ENCODE measurements at places on chromosomes 4 and X.

DNA sequence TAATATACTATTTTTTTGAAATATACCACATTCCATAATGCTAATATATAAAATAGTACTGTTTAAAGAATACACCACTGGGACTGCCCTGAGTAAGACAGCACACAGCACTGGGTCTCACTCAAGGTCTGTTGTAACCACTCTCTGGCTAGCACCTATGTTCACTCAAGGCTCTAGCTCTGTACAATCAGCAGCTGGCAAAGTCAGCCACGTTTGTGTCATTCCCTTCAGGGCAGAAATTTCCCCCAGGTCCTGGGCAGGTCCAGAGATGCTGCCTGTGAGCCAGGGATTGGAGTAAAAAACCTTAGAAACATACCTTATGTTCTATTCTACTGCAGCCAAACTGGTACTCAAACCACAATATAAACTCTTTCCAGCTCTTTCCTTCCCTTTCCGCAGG, 1160.2 kb upstream of the ADGRL3 start:
- DNase-seq = no peak

- no peak for DNase-seq
Observed at GRCh38 chr4:38137080-38137479, 176.9 kb downstream of the PTTG2 start.

- no peak for DNase-seq
Observed at GRCh38 chr4:158176108-158176507, 3.3 kb upstream of the GASK1B start.

- no peak for DNase-seq
Observed at GRCh38 chrX:154321594-154321993, 26.0 kb downstream of the TKTL1 start.

- no peak for DNase-seq
Observed at GRCh38 chr4:140250989-140251552, 97.1 kb upstream of the MAML3 start.

DNA sequence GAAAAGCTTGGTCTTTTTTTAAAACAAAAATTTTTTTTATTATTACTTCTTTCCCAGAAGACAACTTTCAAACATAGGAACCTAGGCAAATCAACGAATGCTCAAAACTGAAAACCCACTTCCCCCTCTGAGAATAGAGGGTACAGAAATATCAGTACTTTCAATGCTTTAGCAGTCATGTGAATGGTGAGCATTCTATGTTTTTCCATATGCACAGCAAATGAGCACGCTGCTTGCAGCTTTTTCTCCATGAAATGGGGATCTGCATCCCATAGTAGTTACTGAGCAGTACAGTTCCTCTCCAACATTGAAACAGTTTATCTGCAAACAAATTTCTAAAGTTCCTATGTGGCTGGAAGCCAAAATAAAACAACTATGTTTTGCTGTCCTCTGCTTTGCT, 108.4 kb upstream of the BMP2K start:
- no peak for DNase-seq

DNA sequence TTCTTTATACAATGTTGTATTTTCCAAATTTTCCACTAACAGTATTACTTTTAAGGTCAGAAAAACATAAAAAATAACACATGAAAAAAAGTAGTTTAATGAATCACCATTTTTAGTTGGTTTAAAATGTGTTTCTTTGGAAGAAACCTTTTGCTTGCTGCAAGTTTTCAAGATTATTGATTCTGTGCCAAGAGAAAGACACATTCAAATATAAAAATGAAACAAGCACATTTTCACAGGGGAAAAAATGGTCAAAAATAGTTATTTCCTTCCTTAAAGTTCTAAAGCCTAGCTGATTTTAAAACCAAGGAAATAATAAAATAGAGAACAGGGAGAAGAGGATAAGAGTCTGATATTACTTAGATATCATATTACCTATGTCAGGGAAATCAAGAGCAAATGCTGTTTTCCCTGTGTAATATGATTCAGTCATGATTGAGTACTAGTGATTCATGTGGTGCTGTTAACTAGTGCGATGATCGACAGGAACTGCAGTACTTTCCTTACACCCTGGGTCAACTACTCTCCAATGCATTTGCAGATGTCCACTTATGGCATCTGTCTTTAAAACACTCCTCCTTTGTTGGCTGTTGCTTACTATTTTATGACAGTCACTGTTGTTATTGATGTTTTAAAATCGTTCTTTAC, 103.8 kb downstream of the CAMK2D start:
- DNase-seq = no peak

- no peak for DNase-seq
Observed at GRCh38 chr4:126784966-126785580, 847.7 kb upstream of the INTU start.

DNA sequence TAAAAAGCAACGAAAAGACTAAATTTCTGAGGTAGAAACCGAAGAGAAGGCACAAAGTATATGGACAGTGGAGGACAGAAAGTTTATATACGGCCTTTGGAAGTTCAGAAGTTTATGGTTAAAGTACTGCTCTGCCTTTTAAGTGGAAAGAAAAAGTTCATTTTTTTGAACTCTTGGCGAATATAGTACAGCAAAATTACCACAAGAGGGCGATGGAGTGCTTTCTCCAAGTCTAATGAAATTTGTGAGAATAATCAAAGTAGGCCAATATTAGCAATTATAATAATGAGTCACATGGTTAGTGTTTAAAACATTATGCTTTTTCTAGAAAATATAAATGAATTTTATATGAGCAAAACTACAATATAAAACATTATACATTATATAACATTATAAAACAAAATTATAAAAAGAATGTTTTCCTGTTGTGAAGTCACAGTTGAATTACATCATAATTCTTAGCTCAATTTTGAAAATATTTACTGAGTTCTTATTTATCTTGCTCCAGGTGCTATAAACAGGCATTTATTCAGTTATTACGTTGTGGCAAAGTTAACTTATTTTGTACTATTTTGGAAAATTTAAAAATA, 136.2 kb upstream of the BMPR1B start:
- DNase-seq = no peak

DNA sequence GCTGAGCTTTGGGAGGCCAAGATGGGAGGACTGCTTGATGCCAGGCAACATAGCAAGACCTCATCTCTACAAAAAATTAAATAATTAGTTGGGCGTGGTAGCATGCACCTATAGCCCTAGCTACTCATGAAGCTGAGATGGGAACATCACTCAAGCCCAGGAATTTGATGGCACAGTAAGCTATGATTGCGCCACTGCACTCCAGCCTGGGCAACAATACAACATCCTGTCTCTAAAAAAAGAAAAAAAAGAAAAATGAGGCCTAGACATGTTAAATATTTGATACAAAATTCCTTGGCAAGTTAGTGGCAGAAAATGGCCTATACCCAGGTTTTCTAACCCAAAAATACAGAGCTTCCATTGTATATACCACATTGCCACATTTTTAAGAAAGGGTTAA, 88.1 kb upstream of the MAB21L2 start:
- DNase-seq = no peak

DNA sequence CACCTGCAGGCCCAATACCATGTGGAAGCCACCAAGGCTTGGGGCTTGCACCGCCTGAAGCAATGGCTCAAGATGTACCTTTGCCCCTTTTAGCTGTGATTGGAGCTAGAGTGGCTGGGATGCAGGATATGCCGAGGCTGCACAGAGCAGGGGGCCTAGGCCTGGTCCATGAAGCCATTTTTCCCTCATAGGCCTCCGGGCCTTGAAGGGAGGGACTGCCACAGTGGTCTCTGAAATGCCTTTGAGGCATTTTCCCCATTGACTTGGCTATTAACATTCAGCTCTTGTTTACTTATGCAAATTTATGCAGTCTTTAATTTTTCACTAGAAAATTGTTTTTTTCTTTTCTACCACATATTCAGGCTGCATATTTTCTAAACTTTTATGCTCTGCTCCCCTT, 203.2 kb upstream of the HHIP start:
- no peak for DNase-seq

DNA sequence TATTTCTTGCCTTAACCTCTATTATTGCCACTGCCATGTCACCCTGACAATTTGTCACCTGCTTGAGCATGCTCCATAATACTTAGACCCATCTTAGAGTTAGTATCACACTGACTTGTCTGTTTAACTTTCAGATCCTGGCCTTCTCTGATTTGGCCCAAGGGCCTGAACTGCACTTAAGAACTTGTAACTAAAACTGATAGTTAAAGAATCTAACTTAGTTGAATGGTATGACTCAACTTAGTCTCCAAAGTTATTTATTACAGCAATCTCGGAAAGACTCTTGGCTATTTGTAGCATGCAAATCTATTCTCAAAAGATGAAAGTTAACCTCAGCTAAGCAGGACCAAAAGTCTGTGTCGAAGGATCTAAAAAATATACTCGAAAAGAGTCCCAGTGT, 72.3 kb downstream of the IGSF1 start:
- DNase-seq = no peak
